GM12878 (cell line): ENCODE measurements at places on chromosomes 2 and 18. TPM values are rescaled to one million over a fixed set of nuclear protein-coding genes. Genes with fewer than 3 reads are reported as not detected.

ALPI gene
- polyA plus RNA-seq: not detected in 2 replicates

SLC23A3 gene
- polyA plus RNA-seq: 0.19 and 0.34 TPM in 2 replicates

RAB27B gene
- polyA plus RNA-seq: not detected in 2 replicates

PMAIP1 gene
- 219 and 226 TPM in 2 replicates for polyA plus RNA-seq

DES gene
- polyA plus RNA-seq: not detected in 2 replicates

GPR45 gene
- polyA plus RNA-seq: 0.22 TPM in 1 of 2 replicates, not detected in the other

C1GALT1C1L gene
- 0.13 TPM in 1 of 2 replicates, not detected in the other for polyA plus RNA-seq

VAMP5 gene
- 23.8 and 25.3 TPM in 2 replicates for polyA plus RNA-seq

- no peak for DNase-seq
These were observed 107.3 kb upstream of the SLC8A1 start for GRCh38 chr2:40559175-40559574.

- no peak for DNase-seq
These were observed 80.5 kb upstream of the ITPRID2 start for GRCh38 chr2:181810823-181811695.

DNA sequence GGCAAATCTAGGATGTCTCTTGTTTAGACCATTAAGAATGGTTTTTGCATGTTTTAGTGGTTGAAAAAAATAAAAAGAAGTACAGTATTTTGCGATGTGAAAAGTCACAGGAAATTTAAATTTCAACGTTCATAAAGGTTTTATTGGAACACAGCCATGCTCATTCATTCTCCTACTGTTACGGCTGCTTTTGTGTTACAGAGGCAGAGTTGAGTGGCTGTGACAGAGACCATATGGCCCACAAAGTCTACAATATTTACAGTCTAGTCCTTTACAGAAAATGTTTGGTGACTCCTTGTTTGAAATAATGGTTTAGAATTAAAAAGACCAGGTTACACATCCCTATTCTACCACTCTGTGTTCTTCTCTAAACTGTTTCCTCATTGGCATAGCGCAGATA, 48.1 kb downstream of the MYOM1 start:
- DNase-seq: no peak

DNA sequence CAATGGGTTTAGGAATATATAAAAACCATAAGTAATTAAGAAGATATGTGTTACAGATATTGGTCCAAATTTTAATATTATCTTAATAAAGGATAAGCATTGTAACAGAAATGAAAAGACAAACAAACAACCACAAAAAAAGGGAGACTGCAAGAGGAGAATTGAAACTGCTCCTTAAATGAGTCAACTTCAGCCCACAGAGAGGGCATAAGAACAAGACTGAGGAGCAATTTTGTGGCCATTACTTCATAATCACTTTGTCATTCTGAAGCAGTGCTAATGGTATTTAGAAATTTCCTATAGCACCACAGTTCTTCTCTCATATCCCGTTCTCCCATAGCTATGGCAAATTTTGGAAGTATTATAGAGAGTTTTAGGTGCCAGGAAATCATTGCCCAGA, 193.2 kb upstream of the HNMT start:
- no peak for DNase-seq

- no peak for DNase-seq
These were observed 183.8 kb upstream of the CTAGE1 start for GRCh38 chr18:22601481-22601880.

DNA sequence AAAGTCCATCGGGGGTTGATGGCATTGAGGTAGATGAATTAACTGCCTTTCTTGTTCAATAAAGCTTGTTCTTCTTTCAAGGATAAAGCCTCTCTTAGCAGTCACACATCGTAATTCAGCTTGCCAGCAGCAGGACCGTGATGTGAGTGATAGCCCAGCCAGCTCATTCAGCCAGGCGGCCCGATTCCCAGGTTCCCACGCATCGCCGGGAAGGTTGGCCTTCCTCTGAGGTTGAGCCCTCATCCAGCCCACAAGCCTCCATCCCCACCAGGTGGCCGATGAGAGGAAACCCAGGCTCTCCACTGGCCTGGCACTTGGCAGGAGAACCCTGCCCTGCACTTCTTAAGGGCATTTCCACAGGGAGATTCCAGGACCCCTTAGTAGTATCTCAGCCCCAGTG, 4.7 kb downstream of the AGAP1 start:
- no peak for DNase-seq

DNA sequence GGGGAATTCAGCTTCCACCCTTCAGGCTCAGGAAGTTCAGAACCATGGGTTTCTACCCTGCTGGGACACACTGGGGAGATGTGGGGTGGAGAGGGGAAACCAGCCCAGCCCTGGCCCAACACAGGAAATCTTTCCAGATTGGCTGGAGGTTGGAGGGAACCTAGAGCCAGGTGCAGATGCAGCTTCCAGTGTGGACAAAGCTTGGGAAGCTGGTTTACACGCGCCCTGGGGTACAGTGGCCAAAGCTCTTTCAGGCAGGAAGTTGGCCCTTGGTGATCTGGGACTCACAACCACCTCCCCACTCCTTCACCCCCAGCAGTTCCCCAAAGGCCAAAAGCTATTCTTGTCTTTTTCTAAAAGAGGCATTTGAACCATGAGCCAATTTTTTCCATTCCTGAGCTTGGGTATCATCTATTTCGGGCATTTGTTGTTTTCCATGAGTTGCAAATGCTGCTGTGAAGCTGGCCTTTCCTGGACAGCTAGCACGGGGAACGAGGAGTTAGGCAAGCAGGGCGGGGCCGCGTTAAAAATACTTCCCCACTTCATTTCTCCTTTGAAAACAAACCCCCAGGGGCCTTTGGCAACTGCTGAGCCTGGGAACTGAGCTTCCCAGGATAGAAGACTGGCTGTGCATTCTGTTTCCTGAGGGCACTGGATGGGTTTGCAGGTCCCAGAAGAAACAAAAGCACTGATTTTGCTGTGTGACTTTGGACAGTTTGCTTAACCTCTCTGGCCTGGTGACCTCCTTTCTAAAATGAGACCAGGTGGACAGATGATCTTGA, 3.1 kb upstream of the ARID5A start:
- DNase-seq: no peak

- DNase-seq: no peak
These were observed 35.5 kb upstream of the ALMS1 start for GRCh38 chr2:73350035-73350691.

DNA sequence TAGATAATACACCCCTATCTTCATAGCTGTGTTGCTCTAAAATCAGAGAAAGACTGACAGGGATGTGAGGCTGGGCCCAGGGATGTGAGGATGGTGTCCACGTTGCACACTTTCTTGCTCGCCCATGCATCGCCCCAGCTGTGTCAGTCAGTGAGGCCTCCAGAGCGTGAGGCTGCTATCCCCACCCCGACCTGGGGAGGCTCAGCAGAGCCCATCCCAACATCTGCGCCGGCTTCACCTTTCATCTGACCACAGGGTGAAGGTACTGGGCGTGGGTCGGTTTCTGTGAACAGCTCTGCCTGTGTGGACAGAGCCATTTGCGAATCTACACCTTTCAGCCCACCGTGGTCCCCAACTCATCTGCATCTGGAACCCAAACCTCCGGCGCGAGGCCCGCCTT, 255.7 kb downstream of the HDAC4 start:
- no peak for DNase-seq

- DNase-seq: no peak
These were observed 882.7 kb upstream of the CHAC2 start for GRCh38 chr2:52884761-52885352.

DNA sequence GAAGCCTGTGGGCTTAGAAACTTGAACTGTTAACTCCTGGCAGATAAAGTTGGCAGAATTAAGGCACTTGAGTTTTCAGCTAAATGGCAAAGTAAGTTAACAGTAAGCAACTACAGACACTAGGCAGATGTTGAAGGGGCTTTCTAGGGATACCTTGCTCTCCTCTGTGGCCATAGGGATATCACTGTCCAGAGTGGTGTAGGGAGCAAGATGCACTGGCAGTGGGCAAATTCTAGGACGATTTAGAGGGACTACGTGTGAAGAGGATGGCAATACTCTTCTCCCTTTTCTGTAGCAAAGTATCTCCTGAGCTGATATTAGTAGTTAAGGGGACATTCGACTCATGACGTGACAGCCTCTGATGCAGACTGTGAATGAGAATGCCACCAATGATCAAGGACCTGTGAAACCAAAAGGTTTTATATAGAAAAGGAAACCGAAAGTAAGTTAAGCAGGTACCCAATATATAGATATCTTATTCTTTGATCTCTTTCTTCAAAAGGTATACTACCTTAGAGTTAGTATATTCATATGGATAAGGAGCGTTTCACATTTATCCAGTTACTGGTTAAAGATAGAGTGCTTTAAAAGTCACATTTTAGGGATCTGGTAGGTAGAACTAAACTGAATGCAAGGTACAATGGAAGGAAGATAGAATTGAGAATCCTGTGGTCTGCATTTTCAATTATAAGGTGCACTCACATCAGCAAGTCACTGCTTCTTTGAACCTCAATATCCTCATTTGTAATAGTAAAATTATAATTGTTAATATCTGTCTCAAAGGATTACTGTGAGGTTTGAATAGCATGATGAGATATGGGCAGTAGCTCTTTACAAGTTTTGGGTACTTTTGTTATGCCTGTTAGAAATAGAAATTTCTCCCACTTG, 106.4 kb downstream of the KCNH7 start:
- peak; percentile 57 for DNase-seq

GRCh38 chr2:46297546-46298271, 502 bp downstream of the EPAS1 start:
- no peak for DNase-seq

DNA sequence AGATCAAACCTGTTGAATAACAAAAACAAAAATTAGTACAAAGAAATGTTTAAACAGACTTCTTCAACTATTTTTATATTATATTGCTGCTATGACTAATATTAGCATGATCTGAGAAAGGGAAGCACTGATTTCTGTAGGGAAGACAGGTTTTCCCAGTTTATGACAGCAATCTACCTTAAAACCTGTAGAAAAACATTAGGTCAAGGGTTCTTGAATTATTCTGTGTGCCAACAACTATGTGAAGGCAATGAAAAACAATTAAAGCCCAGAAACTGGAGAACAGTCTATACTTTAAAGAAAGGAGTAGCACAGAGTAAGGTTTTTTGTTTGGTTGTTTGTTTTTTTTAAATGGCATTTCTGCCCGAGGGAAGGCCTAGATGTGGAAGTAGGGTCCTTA, 23.3 kb downstream of the PUM2 start:
- DNase-seq: no peak

GRCh38 chr2:125371867-125372266, 1284.1 kb upstream of the GYPC start:
- DNase-seq: no peak

- no peak for DNase-seq
These were observed 54.7 kb downstream of the EMILIN2 start for GRCh38 chr18:2901423-2901985.

GRCh38 chr2:239835056-239835455, 190.1 kb downstream of the NDUFA10 start:
- no peak for DNase-seq

- DNase-seq: no peak
These were observed 64.9 kb upstream of the CAPN13 start for GRCh38 chr2:30871980-30872789.

- no peak for DNase-seq
These were observed 96.8 kb upstream of the TRIB2 start for GRCh38 chr2:12619975-12620374.

- no peak for DNase-seq
These were observed 52.8 kb upstream of the HAAO start for GRCh38 chr2:42844901-42845821.

GRCh38 chr2:68721482-68722101, 13.0 kb upstream of the ARHGAP25 start:
- no peak for DNase-seq

GRCh38 chr2:187252063-187252462, 196.0 kb downstream of the CALCRL start:
- no peak for DNase-seq
